ENCODE measurements at places on chromosomes 11 and 22.

DNA sequence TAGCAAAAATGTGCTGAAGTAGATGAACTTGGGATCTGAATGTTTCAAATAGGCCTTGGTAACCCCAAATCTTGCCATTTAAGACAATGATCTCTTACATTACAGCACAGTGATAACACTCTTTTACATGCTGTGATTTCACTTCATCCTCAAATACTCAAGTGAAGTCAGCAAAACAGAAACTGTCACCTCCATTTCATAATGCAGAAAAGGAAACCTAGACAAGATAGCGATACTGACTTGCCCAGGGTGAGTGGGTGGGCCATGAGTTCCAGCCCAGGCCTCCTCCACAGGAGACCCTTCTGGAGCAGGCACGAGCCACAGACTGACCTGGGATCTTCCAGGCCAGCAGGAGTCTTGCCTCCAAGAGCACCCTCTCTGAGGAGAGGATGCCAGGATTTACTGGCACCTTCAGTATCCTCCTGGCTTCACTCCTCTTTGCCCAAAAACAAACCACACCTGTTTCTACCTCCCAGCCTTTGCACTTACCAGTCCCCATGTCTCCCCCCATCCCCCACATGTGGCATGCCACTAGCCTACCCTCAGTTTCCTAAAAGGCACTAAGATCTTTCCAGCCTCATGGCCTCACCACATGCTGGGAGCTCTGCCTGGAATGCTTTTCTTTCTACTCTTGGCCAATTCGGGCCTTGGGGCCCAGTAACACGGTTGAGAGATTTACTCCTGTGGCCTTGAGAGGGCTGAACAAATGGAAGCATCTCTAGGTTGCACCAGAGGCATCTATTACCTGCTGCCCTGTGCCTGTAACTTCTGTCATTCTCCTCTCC lies 1.9 kb upstream of the DGAT2 start:
- no peak for DNase-seq

DNA sequence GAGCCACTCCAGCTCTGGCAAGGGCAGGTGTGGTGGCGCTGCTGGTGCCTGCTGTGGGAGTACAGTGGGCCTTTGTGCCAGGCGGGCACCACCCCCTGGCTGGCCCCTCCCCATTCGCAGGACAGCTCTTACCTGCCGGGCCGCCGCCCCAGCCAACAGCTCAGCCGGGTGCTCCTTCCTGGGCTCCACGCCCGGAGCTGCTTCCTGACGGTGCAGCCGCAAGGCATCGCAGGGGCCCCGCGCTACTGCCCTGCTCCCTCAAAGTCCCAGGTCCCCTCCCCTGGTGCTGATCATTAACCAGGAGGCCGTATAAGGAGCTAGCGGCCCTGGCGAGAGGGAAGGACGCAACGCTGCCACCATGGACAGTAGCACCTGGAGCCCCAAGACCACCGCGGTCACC lies at the start of gene SLC5A1:
SLC5A1 (plus strand) TSS at position 338 of the 400 bp plus-strand sequence; CDS start at position 359, 21 bp downstream.
- no peak for DNase-seq

GRCh38 chr11:83736684-83737083 lies 450.5 kb upstream of the CCDC90B start:
- DNase-seq, result no peak

DNA sequence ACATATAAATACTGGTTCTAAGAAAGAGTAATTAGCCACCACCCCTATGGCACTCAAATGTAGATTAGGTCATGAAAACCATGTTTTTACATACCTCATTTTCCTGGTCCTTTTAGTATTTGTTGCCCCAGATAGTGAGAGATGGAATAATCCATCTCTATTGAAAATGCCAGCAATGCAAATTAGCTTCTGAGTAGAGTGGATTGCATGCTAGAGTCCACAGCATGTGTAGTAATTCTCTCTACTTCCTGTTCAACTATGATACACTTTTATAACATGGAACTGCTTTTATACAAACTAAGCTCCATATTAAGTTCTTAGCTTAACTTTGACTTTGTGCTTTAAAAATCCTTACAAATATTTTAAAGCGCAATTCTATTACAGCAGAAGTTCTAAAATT lies 73.2 kb downstream of the TRPC6 start:
- DNase-seq, result no peak

DNA sequence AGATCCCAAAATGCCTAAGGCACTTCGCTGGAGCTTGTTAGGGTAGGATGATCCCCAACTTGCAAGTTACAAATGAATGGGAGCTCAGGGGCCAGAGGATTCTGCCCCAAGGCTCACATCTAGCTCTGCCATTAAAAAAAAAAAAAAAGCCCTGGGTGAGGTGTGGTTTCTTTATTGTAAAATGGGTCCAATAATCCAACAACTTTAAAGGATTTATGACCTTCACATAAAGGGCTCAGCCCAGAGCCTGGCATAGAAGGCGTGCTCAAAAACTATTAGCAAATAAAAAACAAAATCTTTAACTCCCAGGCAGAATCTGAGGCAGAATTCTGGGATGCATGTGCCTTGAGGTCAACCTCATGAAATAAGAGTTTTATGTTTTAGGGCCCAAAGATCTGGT lies 42.5 kb downstream of the WT1 start:
- no peak for DNase-seq

- DNase-seq, result no peak
Observed at GRCh38 chr22:36982136-36982535, 37.1 kb downstream of the TST start.

DNA sequence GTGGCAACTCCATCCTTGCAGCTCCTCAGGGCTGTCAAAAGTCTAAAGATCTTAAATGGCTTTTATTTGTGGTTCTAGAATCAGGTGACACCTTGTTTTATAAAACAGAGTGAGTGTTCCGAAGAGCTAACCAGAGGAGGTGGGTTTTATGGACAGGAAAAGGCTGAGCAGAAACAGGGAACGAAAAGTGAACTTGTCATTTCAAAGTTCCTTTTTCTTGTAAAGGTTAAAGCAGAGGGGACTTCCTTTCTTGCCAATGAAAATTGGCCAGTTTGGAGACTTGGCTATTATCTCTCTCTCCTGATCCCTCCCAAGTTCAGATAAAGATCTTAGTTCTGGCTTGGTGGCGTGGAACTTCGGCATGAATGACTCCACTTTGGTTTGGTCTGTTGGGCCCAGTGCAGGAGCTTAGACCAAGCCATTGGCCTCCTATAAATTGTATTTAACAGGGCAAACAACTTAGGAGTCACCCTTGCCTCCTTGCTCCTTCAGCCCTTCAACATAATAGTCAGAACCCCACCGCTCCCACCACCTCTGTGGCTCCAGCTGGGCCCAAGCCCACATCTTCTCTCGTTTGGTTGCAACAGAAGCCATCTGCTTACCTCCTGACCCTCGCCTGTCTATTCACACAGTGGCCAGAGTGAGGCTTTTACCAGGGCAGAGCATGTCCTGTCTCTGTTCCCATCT lies 102.4 kb upstream of the THY1 start:
- DNase-seq, result no peak
